ENCODE measurements at places on chromosomes 11 and 22.

- no peak for DNase-seq
These were observed 115.4 kb downstream of the BRD1 start for GRCh38 chr22:49712195-49712791.

GRCh38 chr11:14668731-14669301 is 25.2 kb downstream of the PDE3B start:
- no peak for DNase-seq

GRCh38 chr11:72221386-72222075 is 3.0 kb upstream of the INPPL1 start:
- no peak for DNase-seq

- DNase-seq: no peak
These were observed 65.6 kb downstream of the OR4C45 start for GRCh38 chr11:50098186-50098725.

DNA sequence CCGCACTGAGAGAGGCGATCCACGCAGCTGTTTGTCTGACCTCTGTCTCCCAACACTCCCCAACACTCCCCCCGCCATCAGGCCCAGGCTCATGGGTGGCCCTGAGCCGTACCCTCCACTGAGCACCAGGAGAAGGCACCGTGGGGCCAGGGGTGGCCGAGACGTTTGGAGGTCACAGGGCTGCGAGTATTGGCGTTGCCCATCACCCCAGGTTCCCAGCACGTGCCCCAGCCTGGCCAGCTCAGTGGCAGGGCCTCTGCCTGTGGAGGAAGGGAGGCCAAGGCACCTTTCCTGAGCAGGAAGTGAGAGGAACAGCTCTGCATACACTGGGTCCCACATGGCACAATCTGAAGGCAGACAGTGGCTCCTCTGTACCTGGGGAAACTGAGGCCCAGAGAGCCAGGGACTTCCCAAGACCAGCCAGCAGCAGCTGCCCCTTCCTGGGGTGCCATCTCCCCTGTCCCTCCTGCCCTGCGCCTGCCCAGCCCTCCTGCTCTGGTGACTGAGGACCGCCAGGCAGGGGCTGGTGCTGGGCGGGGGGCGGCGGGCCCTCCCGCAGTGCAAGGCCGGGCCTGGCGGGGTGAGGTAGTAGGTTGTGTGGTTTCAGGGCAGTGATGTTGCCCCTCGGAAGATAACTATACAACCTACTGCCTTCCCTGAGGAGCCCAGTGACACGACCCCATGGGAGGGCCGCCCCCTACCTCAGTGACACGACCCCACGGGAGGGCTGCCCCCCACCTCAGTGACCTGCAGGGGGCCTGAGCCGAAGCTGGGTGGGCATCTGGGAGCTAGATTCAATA is 37.0 kb upstream of the PPARA start:
- no peak for DNase-seq

DNA sequence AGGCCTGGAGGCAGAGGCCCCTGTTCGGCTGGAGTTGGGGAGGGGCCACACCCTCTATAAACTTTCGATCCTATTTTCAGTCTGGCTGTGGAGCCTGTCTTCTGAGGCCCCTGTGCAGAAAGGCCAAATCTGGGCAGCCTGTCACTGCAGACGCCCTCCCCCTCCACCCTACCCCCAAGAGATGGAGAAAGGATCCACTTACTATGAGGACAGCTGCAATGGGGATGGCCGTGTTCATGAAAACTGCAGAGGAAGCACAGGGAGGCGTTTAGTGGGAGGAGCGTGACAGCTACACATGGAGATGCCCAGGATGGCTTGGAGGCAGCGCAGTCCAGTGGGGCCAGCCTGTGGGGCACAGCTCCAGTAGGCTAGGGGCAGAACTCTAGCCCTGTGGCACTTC is 43.5 kb upstream of the KCNJ11 start:
- DNase-seq: no peak

GRCh38 chr22:50004918-50005317 is 7.6 kb downstream of the IL17REL start:
- DNase-seq: no peak

DNA sequence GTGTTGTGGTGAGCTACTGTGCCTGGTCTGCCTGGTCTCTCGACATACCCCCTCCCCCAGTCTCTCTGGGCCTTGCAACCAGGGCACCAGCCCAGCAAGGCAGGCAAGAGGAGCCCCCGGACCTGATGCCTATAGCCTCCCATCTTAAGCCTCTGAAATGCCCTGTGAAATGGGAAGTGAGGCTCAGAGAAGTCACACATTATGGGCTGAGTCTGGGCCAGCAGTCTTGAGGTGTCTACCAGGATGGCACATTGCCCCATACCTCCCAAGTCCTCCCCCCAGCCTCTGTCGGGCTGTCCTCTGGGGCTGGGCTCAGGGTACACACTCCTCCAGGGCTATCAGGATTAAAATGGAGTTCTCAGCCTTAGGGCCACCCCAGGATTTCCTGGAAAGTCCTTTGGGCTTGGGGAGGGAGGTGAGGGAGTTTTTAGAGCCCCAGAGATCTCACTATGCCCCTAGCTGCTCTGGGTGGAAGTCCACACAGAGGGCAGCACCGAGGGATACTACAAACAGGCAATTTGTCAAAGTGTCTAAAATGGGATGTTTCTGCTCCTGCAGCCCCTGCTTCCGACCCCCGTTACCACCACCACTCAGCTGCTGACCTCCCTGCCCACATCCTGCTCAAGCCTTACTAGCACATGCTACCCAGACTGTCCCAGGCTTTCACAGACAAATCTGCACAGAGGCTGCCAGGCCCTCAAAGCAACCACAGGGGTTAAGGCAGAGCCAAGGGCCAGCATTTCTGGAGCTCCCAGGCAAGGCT is 3.1 kb upstream of the SH3BP1 start:
- DNase-seq: no peak

DNA sequence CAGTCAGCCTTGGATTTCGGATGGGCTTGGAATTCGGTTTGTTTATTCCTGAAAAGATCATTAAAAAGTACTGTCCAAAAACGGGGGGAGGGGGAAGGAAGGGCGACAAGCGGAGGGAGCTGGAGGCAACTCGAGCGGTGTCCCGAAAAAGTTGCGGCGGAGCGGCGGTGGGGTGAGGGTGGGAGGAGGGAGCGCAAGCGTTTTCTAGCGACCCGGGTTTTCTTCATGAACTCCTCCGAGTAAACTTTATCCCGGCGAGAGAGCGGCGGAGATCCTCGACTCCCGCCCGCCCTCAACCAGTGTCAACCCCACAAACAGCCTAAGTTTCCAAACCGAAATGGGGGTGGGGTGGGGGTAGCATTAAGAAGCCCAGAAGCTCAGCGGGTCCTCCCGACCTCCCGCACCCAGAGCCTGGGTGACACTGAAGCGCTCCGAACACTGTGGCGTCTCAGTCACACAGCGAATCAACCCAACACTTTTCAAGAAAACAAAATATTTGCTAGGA is 133.0 kb upstream of the C11orf58 start:
- no peak for DNase-seq

GRCh38 chr11:8252388-8252787 is 11.3 kb downstream of the LMO1 start:
- no peak for DNase-seq

DNA sequence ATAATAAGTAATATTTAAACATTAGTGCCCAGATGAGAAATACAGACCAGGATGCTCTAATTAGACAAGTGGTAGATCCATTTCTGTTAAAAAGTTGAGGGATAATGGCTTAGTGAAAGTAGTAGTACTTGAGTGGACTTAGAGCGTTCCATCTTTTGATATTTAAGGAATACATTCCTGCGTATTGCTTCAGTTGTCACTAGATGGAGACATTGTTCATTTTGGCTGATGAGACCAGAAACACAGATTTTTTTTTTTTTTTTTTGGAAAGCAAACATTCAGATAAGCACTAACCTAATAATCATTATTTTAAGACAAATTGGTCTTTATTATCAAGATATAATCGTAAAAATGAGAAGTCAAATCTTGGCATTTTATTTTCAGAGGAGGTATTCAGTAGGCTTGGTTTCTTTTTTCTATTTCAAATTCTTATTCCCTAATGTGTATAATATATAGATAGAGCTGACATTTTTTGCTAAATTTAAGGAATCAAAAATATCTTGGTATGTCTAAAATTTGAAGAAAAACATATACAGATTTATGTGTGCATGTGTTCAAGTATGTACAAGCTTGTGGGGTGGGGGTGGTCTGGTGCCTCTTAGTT is 92.9 kb downstream of the DYNC2H1 start:
- DNase-seq: no peak

DNA sequence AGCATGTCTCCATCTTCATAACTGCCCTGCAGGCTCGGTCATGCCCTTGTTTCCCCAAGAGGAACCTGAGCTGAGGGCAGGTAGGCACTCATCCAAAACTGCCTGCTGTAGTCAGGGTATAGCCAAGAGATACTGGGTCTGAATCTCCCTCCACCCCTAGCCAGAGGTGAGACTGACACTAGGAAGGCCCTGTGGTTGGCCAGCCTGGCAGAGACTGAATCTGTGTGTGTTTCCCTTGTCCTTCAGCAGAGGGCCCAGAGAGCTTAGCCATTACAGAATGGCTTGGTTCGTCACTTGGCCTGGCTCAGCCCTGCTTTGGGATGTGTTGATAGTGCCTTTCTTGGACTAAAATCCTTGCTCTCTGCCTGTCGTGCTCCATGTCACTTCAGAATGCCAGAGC is 79.3 kb upstream of the SUSD2 start:
- no peak for DNase-seq

DNA sequence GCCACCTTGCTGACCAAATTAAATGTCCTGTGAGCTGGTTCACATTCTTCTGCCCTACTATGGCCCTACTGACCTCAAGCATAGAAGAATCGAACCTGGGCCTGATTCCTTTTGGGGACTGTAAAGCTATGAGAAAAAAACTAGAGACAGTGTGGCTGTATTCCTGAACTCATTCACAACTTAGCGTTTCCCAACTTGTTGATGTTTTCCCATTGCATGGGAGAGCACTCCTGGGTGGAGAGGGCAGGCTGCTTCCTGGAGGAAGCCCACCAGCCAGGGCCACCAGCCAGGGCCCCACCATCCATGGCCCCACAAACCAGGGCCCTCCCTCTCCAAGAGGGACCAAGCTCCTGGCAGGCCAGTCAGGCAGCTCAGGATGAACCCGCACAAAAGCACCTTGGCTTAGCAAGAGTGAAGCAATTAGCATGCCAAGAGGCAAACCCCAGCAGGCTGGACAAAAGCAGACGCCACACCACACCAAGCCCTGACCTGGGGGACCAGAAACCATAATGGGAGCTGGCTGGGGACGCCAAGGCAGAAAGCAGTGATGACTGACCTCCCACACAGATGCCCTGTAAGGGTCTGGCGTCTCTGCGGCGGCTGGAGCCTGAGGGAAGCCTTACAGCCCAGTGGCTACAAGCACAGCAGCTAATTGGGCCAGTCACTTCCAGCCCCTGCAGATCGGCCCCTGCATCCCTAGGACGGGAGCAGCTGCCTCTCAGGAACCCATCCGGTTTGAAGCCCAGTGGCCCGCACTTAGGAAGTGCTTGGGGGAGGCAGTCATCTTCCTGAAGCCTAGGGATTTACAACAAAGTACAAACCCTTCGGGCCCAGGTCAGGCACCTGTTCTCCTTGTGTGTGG is 2.1 kb downstream of the CERK start:
- no peak for DNase-seq

DNA sequence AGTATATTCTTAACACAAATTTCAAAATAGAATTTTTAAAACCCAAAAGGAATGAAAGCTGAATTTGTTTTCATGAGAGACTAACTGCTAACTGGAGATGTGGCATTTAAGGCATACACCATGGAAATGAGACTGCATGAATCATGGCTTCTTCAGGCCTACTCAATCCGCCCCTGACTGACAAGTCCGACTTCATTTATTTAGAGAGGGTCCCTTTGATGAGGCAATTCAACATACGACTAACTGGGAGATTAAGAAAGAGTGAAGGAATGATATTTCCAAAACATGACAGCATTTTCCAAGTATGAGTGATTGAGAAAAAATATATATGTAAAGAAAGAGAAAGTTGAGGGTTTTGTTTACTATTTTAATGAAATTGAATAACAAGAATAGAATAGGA is 720.1 kb downstream of the DLG2 start:
- DNase-seq: no peak

DNA sequence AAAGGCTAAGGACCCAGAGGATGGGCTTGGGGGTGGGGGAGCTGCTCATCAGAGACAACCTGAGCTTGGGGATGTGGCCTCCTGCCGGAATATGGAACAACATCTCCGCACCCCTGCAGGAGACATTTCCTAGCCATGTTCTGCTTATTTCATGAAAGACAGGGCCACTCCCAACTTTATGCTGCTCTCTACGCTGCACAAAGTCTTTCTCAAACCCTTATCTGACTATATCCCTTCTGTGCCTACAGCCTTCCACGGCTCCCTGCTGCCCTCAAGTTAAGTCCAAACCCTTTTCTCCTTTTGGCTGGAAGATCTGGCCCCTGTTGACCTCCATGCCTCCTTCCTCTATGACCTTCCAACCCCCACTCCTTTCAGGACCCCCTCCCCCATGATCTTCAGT is 562.0 kb downstream of the MN1 start:
- no peak for DNase-seq

DNA sequence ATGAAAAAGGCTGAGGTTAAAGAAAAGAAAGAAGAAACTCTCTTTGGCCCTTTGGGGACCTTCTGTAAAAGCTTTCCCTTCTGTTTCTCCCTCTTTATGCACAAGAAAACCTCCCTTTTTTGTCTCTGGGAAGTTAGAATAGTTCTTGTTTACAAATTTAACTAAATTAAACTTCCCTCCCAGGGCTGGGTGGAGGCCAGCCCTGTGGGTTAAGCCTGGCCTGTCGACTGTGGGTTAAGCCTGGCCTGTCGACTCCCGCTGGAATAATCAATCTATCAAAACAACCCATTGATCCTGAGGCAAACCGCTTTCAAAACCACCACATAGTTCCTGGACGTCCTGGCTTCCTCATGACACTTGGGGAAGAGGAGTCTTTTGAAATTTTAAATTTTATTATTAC is 1.2 kb upstream of the DRG1 start:
- no peak for DNase-seq

DNA sequence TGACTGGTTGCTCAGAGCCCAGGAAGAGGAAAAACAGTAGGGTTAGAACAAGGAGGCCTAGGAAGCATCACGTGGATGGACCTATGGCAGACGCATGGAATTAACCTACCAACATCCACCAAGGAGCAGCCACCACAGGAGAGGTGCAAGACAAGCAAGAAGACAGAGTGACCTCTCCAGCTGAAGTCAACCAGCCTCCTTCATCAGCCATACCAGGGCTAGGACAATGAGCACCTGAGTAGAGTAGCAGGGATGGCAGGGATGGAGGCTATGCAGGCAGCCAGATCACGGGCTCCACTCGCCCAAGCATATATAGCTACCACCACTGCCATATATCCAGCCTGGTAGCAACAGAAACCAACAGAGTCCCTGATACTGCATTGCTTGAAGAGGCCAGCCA is 202.1 kb upstream of the B3GAT1 start:
- DNase-seq: no peak

DNA sequence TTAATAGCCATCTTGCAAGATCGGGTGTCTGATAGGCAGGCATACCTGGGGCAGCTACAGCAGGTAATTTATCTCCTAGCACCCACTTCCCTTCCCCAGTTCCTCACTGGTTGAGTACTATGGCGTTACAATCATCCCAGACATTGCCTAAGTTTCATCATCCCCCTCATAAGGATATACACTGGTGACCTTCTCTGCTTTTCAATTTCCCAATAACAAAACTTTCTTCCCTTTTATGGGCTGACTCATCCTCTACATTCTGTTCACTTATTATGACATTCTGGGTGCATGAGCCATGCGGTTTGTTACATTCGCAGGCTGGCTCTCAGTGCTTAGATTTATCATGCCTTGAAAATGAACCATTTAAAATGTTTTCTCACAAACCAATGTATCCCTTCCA is 5.0 kb upstream of the MRPL11 start:
- DNase-seq: no peak

GRCh38 chr11:124951341-124951740 is 2.7 kb upstream of the CCDC15 start:
- DNase-seq: no peak

All from activated T-helper 1 cell treated with anti-CD3 and anti-CD28 coated beads, Interleukin-12 subunit alpha, Interleukin-12 subunit beta, Interleukin-2, Interleukin-4 antibody, amounts not matched to agents 30 ng/mL and 10 ng/mL and 1 ng/mL, durations not matched to agents 14 hours and 24 hours and 36 hours (primary cell).